CD14-positive monocyte (primary cell): ENCODE measurements at places on chromosomes 5 and 9. TPM values are rescaled to one million over a fixed set of nuclear protein-coding genes. Genes with fewer than 3 reads are reported as not detected.

GRCh38 chr9:87226896-87227295 is 270.8 kb upstream of the DAPK1 start:
- H3K27me3 ChIP-seq: no peaks in the 10 kb centered on the region
- H3K4me1 ChIP-seq: no peaks in the 10 kb centered on the region
- no peak for DNase-seq
- H3K4me3 ChIP-seq: no peak overlapping the region
- no peaks in the 10 kb centered on the region for H3K36me3 ChIP-seq

GRCh38 chr5:62199792-62200716 is 106.0 kb upstream of the KIF2A start:
- no peaks in the 10 kb centered on the region for H3K36me3 ChIP-seq
- no peak for DNase-seq
- no peak overlapping the region for H3K27ac ChIP-seq
- H3K4me1 ChIP-seq: no peaks in the 10 kb centered on the region

GRCh38 chr5:31701642-31702299 is 62.8 kb downstream of the PDZD2 start:
- no peak overlapping the region for H3K4me3 ChIP-seq
- H3K27me3 ChIP-seq: no peaks in the 10 kb centered on the region
- no peak for DNase-seq
- no peak overlapping the region for H3K27ac ChIP-seq
- no peaks in the 10 kb centered on the region for H3K4me1 ChIP-seq

DNA sequence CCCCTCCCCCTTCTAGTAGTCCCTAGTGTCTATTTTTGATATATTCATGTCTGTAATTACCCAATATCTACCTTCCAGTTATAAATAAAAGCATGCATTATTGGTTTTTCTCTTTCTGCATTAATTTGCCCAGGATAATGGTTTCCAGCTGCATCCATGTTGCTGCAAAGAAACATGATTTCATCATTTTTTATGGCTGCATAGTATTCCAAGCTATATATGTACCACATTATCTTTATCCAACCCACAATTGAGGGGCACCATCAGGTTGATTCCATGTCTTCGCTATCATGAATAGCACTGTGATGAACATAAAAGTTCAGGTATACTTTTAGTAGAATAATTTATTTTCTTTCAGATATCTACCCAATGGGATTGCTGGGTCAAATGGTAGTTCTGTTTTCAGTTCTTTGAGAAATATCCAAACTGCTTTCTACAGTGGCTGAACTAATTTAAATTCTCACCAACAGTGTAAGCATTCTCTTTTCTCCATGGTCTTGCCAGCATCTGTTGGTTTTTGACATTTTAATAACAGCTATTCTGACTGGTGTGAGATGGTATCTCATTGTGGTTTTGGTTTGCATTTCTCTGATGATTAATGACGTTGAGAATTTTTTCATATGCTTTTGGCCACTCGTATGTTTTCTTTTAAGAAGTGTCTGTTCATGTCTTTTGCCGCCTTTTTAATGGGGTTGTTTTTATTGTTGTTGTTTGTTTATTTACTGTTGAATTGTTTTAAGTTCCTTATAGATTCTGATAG is 746.1 kb upstream of the MEF2C start:
- no peaks in the 10 kb centered on the region for H3K36me3 ChIP-seq
- no peaks in the 10 kb centered on the region for H3K27me3 ChIP-seq
- H3K27ac ChIP-seq: no peak overlapping the region
- H3K4me1 ChIP-seq: no peaks in the 10 kb centered on the region
- DNase-seq: no peak
- H3K4me3 ChIP-seq: no peak overlapping the region

DNA sequence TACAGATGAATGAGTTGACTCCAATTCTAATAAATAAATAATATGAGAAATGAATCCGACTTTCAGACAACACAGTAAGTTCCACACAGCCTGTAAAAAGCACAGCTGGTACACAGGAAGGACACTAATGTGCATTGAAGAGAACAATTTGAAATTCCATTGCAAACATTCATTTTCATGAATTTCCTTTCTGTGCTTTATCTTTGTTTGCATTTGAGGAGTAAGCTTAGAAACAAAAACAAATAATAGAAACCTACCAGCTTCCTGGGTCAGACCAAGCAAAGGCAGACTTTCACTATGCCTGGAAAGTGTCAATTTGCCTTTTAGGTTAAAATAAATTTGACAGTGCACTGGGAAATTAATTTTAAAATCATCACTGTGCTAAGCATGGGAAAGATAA is 143.8 kb upstream of the VLDLR start:
- no peaks in the 10 kb centered on the region for H3K27me3 ChIP-seq
- H3K27ac ChIP-seq: no peak overlapping the region
- no peak overlapping the region for H3K4me3 ChIP-seq
- DNase-seq: no peak

- H3K27ac ChIP-seq: no peak overlapping the region
- H3K36me3 ChIP-seq: no peaks in the 10 kb centered on the region
Measured at GRCh38 chr5:175880213-175880612, 8.8 kb downstream of the CPLX2 start.

DNA sequence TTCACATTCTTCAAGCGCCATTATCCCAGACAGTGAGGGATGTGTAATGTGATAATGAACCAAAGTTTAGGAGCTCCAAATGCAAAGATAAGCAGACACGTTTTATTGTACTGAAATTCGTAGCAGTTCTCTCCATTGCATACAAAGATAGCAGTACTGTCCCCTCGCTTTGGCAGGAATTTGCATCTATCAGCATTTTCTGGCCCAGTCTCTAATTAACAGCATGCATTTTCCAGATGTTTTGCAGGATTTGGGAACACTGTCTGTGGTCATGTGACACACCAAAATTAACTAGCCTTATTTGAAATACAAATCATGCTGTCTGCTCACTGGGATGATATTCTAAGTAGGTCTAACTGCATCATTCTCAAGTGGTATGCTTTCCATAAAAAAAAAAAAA is 235.9 kb upstream of the TRPM3 start:
- no peaks in the 10 kb centered on the region for H3K27me3 ChIP-seq
- H3K4me3 ChIP-seq: no peak overlapping the region
- no peaks in the 10 kb centered on the region for H3K4me1 ChIP-seq
- H3K27ac ChIP-seq: no peak overlapping the region
- no peak for DNase-seq

DNA sequence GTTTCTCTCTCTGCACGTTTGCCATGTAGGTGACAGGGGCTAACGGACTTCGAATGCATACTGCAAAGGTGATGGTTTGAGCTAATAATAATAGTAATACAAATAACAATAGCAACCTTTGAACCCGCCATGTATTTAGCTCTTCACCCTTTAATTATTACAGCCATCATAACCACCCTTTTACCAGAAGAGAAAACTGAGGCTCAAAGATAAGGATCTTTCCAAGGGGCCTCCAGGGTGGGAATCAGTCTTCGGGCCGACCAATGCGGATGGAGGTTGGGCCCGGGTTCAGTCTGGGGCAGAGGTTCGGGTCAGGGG is 494 bp downstream of the CDKN2AIPNL start:
- DNase-seq: no peak
- H3K36me3 ChIP-seq: no peaks in the 10 kb centered on the region
- peak overlapping the region; percentile 0 for H3K27ac ChIP-seq
- H3K4me1 ChIP-seq: peaks cover 17% of the 10 kb centered on the region
- H3K27me3 ChIP-seq: no peaks in the 10 kb centered on the region

- no peaks in the 10 kb centered on the region for H3K36me3 ChIP-seq
Measured at GRCh38 chr9:119435076-119435475, 65.8 kb upstream of the BRINP1 start.

SAXO1 gene
- not detected for polyA plus RNA-seq

OXCT1 gene
- 1.9 TPM for polyA plus RNA-seq
